Progenitor cell of endocrine pancreas (in vitro differentiated cells): ENCODE measurements at places on chromosomes 3 and 15.

- peak overlapping the region; percentile 84 for H3K27ac ChIP-seq
- no peaks in the 10 kb centered on the region for H3K36me3 ChIP-seq
- peaks cover 17% of the 10 kb centered on the region for H3K4me1 ChIP-seq
- no peak overlapping the region for H3K4me3 ChIP-seq
- DNase-seq: no peak
Observed at GRCh38 chr3:129529436-129530210, 1.2 kb downstream of the RHO start.

- no peak overlapping the region for H3K4me3 ChIP-seq
- no peak for DNase-seq
- H3K27ac ChIP-seq: no peak overlapping the region
- H3K36me3 ChIP-seq: no peaks in the 10 kb centered on the region
- peaks cover 8% of the 10 kb centered on the region for H3K27me3 ChIP-seq
- H3K4me1 ChIP-seq: no peaks in the 10 kb centered on the region
Observed at GRCh38 chr3:63762934-63763550, 56.1 kb upstream of the C3orf49 start.

DNA sequence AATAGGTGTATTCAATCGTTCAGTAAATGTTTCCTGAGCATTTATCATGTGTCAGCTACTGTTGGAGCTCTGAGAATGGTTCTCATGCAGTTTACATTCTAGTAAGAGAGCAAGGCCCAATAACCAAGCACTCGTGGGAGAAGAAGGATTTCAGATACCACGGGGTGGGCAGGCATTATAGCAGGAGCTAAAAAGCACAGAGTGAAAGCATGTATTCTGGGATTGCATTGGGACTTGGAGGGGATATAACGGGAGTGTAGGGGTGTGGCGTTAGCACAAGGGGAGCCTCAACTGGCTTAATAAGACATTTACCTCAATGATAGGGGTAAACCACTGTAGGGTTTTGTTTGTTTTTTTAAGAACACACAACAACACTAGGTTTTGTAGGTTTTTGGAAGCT is 1.6 kb upstream of the SIAH2 start:
- H3K27ac ChIP-seq: no peak overlapping the region
- peaks cover 9% of the 10 kb centered on the region for H3K27me3 ChIP-seq
- no peaks in the 10 kb centered on the region for H3K36me3 ChIP-seq
- H3K4me3 ChIP-seq: peak overlapping the region; percentile 94
- H3K4me1 ChIP-seq: peaks cover 25% of the 10 kb centered on the region

DNA sequence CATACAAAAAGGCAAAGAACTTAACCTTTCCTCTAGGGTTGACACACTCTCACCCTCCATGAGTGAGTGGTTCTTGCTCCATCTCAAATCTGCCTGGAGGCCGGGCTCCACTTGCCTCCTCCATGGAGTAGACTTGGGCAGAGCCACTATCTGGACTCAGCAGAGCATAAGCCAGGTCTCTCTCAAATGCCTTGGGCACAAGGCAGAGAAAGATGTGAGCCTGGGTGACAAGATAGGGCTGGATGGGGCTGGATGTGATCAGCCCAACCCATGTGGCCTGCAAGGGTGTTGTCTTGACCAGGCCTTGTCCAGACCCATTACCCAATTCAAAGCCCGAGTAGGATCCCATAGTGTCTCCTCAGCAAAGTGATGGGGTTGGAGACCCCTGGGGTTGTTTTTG is 4.2 kb upstream of the RPL29 start:
- H3K27me3 ChIP-seq: peaks cover 19% of the 10 kb centered on the region
- H3K4me3 ChIP-seq: no peak overlapping the region
- no peak for DNase-seq
- H3K36me3 ChIP-seq: peaks cover 1% of the 10 kb centered on the region
- H3K27ac ChIP-seq: no peak overlapping the region

GRCh38 chr3:36843065-36844051 is 79.0 kb upstream of the DCLK3 start:
- H3K36me3 ChIP-seq: peaks cover 27% of the 10 kb centered on the region
- H3K4me3 ChIP-seq: no peak overlapping the region
- no peaks in the 10 kb centered on the region for H3K27me3 ChIP-seq
- DNase-seq: peak; percentile 21

GRCh38 chr3:58336135-58336882 is 3.6 kb downstream of the PXK start:
- peaks cover 4% of the 10 kb centered on the region for H3K27me3 ChIP-seq
- H3K4me1 ChIP-seq: peaks cover 11% of the 10 kb centered on the region
- DNase-seq: no peak
- no peak overlapping the region for H3K27ac ChIP-seq
- H3K4me3 ChIP-seq: no peak overlapping the region

DNA sequence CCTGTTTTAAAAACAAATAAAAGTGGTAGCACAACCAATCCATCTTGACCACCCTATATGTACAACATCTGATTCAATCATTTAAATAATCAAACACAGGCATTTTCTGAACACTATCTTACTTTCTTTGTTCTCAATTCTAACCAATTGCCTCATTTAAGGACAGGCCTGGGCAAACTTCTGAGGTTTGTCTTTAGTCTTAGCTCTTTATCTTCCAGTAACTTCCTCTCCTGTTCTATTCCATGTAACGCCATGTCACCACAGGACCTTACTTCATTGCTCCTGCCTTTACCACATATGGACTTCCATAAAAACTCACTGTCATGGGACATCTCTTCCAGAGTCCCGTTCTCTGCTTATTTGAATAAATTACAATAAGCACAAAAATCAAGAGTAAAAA is 14.9 kb downstream of the HDGFL3 start:
- H3K27me3 ChIP-seq: no peaks in the 10 kb centered on the region
- no peak overlapping the region for H3K4me3 ChIP-seq
- H3K36me3 ChIP-seq: peaks cover 18% of the 10 kb centered on the region

- H3K36me3 ChIP-seq: no peaks in the 10 kb centered on the region
- H3K4me3 ChIP-seq: no peak overlapping the region
- no peak for DNase-seq
- no peak overlapping the region for H3K27ac ChIP-seq
- H3K4me1 ChIP-seq: peaks cover 27% of the 10 kb centered on the region
- peaks cover 95% of the 10 kb centered on the region for H3K27me3 ChIP-seq
Observed at GRCh38 chr3:158101335-158102241, 4.6 kb downstream of the SHOX2 start.

- peaks cover 4% of the 10 kb centered on the region for H3K4me1 ChIP-seq
- no peak overlapping the region for H3K27ac ChIP-seq
- no peaks in the 10 kb centered on the region for H3K36me3 ChIP-seq
- DNase-seq: no peak
- no peaks in the 10 kb centered on the region for H3K27me3 ChIP-seq
Observed at GRCh38 chr3:8839607-8840325, 70.4 kb upstream of the OXTR start.

GRCh38 chr15:59172289-59172901 is 34.2 kb upstream of the LDHAL6B start:
- peaks cover 11% of the 10 kb centered on the region for H3K36me3 ChIP-seq
- peaks cover 4% of the 10 kb centered on the region for H3K4me1 ChIP-seq
- no peak overlapping the region for H3K27ac ChIP-seq

- no peak for DNase-seq
- H3K4me1 ChIP-seq: peaks cover 12% of the 10 kb centered on the region
- H3K4me3 ChIP-seq: peak overlapping the region; percentile 95
- H3K27ac ChIP-seq: peak overlapping the region; percentile 46
- H3K27me3 ChIP-seq: peaks cover 13% of the 10 kb centered on the region
Observed at GRCh38 chr15:63189941-63190768, 749 bp downstream of the RAB8B start.

DNA sequence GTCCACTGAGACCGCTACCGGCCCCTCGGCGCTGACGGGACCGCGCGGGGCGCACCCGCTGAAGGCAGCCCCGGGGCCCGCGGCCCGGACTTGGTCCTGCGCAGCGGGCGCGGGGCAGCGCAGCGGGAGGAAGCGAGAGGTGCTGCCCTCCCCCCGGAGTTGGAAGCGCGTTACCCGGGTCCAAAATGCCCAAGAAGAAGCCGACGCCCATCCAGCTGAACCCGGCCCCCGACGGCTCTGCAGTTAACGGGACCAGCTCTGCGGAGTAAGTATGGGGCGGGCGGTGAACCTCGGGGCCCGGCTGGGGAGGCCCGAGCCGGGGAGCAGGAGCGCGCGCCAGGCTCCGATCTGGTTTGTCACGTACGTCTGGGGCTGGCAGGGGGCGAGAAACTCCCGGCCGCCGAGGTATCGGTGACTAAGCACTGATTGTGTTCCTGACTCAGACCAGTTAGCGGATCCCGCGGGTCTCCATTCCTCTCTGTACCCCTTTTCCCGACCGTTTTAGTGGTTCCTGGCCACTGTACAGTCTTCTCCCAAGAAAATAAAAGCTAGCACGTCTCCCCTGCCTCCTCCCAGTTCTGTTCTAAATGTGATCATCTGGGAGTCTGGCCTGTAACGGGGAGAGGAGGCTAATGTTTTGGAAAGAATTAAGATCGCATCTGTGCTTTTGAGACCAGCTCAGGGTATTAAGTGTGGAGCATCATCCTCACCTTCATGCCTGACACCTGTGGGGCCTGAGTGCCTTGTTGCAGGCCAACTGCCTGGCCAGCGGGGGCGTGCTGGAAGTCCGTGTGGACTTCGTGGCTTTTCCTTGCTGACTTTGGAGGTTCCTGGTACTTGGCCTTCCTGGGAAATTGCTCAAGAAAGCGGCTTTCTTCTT is 691 bp downstream of the MAP2K1 start:
- peak; percentile 24 for DNase-seq
- H3K36me3 ChIP-seq: peaks cover 1% of the 10 kb centered on the region
- H3K27me3 ChIP-seq: no peaks in the 10 kb centered on the region
- H3K27ac ChIP-seq: peak overlapping the region; percentile 96
- H3K4me3 ChIP-seq: peak overlapping the region; percentile 86
- H3K4me1 ChIP-seq: peaks cover 10% of the 10 kb centered on the region

GRCh38 chr15:76467136-76467535 is 130.6 kb downstream of the ISL2 start:
- H3K36me3 ChIP-seq: peaks cover 23% of the 10 kb centered on the region
- no peak overlapping the region for H3K4me3 ChIP-seq
- DNase-seq: no peak
